Sigmoid colon (tissue), 7 donors: ENCODE measurements at places on chromosomes 2 and 18. TPM values are rescaled to one million over a fixed set of nuclear protein-coding genes. Genes with fewer than 3 reads are reported as not detected.

GRCh38 chr2:113093613-113093977 is 25.8 kb downstream of the IL1F10 start:
- H3K27ac ChIP-seq: no peak overlapping the region
- H3K4me1 ChIP-seq: no peaks in the 10 kb centered on the region
- no peaks in the 10 kb centered on the region for H3K27me3 ChIP-seq
- H3K36me3 ChIP-seq: no peaks in the 10 kb centered on the region
- DNase-seq: no peak

DNA sequence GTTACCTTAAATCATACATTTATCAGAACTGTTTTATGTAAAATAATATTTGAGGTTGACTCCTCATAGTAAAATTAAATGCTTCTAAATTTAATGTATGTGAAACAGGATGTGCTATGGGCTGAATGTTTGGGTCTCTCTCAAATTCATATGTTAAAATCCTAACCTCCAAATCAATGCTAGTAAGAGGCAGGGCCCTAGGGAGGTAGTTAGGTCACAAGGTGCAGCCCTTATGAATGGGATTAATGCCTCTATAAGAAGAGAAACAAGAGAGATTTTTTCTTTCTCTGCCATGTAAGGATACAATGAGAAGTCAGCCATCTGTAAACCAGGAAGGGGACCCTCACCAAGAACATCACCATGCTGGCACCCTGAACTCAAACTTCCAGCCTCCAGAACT is 67.2 kb upstream of the ETAA1 start:
- no peak overlapping the region for H3K4me3 ChIP-seq
- no peaks in the 10 kb centered on the region for H3K4me1 ChIP-seq
- no peaks in the 10 kb centered on the region for H3K27me3 ChIP-seq
- DNase-seq: no peak
- H3K27ac ChIP-seq: no peak overlapping the region
- no peaks in the 10 kb centered on the region for H3K36me3 ChIP-seq

The GALNT13 gene
- polyA plus RNA-seq: not detected

The RTN4 gene
- polyA plus RNA-seq: 54.1 TPM

The MAP3K19 gene
- not detected for polyA plus RNA-seq
